Hippocampal formation (tissue), 2 donors: ENCODE measurements at places on chromosomes 5 and 9.

DNA sequence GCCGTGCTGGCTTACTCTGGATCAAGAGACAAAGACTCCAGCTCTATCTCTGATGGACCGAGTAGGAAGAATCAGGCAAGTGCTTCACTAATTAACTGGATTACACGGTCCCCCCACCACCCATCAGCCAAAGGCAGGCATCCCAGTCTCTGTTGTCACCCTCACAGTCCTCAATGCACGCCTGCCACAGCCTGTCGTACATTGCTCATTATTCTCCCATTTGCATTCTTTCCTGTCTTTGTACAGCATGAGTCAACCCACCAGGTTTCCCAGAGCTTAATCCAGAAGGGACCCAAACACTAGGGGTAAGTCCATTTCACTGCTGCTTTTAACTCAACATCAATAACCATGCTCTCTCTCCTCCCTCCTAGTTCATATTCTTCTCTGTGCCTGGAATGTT lies 44.4 kb downstream of the PCA3 start:
- DNase-seq: no peak

GRCh38 chr5:148455185-148455584 lies 71.4 kb downstream of the FBXO38 start:
- no peak for DNase-seq

DNA sequence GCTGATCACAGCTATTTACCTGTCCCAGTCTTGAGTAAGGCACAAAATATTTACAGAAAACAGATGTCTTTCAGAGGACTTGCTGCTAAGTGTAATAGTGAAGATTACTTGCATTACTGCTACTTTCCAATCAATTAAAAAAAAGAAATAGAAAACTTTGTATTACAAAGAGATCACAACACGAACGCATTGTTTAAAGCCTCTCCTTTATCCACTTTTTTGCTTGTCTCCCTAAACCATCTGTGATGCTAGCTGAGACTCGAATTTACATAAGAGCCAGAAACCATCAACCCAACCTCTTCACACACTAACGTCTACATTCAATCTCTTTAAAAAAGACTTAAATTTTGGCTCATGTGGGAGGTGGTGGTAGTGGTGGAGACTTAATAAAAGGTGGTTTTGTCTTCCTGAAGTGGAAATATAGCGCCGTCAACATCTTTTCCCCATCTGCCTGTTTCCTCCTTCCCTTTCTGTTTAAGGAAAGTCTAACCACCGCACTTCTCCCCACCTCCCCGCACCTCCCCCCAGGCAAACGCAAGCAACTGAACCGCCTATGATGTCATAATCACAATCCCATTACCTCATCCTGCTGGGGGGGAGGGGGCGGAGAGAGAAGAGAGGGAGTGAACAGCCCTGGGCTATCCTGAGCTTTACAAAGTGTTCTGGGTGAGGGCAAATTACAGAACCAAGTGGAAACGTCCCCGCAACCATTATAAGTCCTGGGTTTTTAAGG lies 948 bp upstream of the FAM53C start:
- DNase-seq: peak; percentile 88

GRCh38 chr9:117153021-117153420 lies 261.8 kb downstream of the ASTN2 start:
- no peak for DNase-seq

- DNase-seq: no peak
Observed at GRCh38 chr5:143141652-143142051, 261.8 kb downstream of the NR3C1 start.

DNA sequence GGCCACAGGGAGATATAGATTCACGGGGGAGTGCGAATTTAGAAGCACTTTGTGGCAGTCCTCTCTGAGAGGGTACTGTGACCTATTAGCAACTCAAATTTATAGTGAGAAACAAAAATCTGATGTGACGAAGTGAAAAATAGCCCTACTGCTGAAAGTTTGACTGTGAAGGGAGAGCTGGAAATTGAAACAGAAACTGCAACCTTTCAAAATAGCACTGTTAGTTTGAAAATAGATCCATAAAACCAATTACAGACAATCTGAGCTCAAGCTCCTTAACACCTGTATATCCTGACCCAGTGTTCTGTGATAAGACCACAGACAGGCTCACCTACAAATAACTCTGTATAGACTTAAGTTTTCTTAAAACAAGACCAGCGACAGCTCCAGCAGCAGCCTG lies 420.1 kb downstream of the IRX1 start:
- DNase-seq: no peak
